ENCODE measurements at places on chromosomes 1 and 21. TPM values are rescaled to one million over a fixed set of nuclear protein-coding genes. Genes with fewer than 3 reads are reported as not detected.

The CELA2B gene
- not detected for total RNA-seq

The NMNAT2 gene
- total RNA-seq: 1.3 TPM

The NR5A2 gene
- total RNA-seq: not detected

The WDR47 gene
- total RNA-seq: 25.5 TPM

DNA sequence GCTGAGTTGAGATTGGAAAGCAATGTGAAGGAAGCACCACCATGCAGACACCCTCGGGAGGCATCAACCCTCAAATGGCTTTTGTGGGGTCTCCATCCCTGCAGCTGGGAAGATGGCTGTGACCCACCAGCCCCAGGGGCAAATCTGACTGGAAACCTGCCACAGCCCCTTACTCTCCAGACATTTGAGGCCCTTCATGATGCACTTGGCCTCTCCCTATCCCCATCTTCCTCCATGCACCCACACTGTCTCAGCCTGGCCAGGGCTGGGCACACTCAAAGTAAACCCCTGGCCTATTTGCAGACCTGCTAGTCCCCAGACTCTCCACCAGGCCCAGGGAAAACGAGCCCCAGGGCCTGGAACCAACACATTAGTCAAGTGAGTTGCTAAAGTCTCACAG, 205.2 kb downstream of the MATN1 start:
- no peak for DNase-seq

GRCh38 chr1:145837656-145838055, 7.8 kb upstream of the NUDT17 start:
- DNase-seq: no peak

GRCh38 chr1:121443001-121443540, 258.3 kb downstream of the SRGAP2C start:
- peak; percentile 85 for DNase-seq

GRCh38 chr1:167718914-167719691, 2.7 kb upstream of the MPZL1 start:
- DNase-seq: no peak

DNA sequence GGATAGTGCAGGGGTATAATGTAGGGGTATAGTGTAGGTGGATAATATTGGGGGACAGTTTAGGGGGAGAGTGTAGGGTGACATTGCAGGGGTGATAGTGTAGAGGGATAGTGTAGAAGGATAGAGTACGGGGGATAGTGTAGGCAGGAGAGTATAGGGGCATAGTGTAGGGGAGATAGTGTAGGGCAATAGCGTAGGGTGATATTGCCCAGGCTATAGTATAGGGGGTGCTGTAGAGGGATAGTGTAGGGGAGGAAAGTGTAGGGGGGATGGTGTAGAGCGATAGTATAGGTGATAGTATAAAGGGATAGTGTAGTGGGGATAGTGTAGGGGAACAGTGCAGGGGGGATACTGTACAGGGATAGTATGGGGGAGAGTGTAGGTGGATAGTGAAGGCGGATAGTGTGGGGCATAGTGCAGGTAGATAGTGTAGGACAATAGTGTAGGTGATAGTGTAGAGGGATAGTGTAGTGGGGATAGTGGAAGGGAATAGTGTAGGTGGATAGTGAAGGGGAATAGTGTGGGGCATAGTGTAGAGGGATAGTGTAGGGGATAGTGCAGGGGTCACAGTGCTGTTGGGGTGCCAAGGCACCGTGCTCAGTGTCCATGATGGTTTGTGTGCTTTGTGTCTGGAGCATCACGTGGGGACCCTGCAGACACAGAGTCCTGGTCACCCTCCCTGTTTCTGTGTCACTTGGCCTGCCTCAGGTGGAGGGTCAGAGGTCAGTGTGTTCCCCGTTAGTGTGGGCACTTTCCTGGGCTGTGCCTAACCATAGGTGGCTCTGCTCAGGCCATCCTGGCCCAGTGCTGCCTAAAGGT, 10.5 kb upstream of the ARF1 start:
- DNase-seq: no peak
